A673 (cell line): ENCODE measurements at places on chromosomes 6 and 20. TPM values are rescaled to one million over a fixed set of nuclear protein-coding genes. Genes with fewer than 3 reads are reported as not detected.

CRISP2 gene
- total RNA-seq = not detected in 2 replicates

LRRN4 gene
- 0.15 TPM in 1 of 2 replicates, not detected in the other for total RNA-seq

PXDC1 gene
- 5.2 and 7.1 TPM in 2 replicates for total RNA-seq

TRIM27 gene
- total RNA-seq = 70.5 and 81.1 TPM in 2 replicates

GRIK2 gene
- 62.1 and 65.6 TPM in 2 replicates for total RNA-seq

TMEM244 gene
- total RNA-seq = not detected in 2 replicates

TUBB2B gene
- total RNA-seq = 144 and 158 TPM in 2 replicates

CGA gene
- total RNA-seq = not detected in 2 replicates

OPRM1 gene
- not detected in 2 replicates for total RNA-seq

TSHZ2 gene
- total RNA-seq = 4.1 and 7.3 TPM in 2 replicates

CCN2 gene
- 6.6 and 17.5 TPM in 2 replicates for total RNA-seq

MMP24 gene
- 0.11 and 0.20 TPM in 2 replicates for total RNA-seq

C6orf89 gene
- 22.6 and 27.1 TPM in 2 replicates for total RNA-seq

PARD6B gene
- total RNA-seq = 24.7 and 28.1 TPM in 2 replicates

GRM1 gene
- total RNA-seq = 0.11 and 0.15 TPM in 2 replicates

SPAG4 gene
- total RNA-seq = 0.67 and 1.2 TPM in 2 replicates

CDC5L gene
- 42.2 and 43.9 TPM in 2 replicates for total RNA-seq

TRIM15 gene
- not detected in 2 replicates for total RNA-seq

FRS3 gene
- 3.0 and 5.5 TPM in 2 replicates for total RNA-seq
